SK-N-SH treated with all-trans-retinoic acid at 6 μM for 48 hours (cell line): ENCODE measurements at places on chromosomes 7 and 10.

GRCh38 chr10:12509794-12510100, 160.4 kb downstream of the CAMK1D start:
- no peak for ATAC-seq

- peak; percentile 60 for ATAC-seq
These were observed 12.5 kb upstream of the EBLN1 start for GRCh38 chr10:22230158-22230833.

DNA sequence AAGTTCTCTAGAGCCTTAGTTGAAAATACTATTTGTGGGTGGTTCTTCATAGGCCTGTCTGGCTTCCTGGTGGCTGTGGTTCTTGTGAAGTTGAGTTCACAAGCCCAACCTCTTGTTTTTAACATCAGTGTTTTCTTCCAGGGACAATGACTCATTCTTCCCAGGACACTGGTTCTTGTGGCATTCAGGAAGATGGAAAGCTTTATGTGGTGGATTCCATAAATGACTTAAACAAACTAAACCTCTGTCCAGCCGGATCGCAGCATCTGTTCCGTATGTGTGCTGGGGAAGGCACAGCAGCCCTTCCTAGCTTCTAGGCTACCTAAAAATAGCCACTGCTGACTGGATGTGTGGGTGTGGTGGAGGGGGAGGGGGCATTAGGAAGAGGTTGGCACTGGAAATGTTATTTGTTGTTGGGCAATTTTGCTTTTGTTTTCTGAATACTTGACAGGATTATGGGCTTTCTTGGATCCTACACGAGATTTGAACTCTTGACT, 3.9 kb downstream of the LSMEM1 start:
- ATAC-seq: peak; percentile 50

DNA sequence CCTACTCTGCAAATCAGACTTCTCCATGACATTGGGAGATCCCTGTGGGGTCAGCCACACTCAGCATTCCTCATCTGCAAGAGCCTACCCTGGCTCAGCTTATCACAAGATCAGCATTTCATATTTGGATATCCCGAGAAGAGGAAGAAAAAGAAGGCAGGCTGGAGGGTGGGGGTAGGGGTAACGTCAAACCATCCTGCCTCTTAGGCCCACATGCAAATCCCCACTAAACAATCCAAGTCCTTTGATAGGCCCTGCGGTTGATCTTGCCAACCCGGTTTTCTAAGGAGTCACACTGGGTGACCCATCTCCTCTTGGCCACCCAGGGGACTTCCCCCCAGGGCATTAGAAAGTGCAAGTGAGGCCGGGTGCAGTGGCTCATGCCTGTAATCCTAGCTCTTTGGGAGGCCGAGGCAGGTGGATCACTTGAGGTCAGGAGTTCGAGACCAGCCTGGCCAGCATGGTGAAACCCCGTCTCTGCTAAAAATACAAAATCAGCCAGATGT, 128.0 kb upstream of the CALN1 start:
- no peak for ATAC-seq

- no peak for ATAC-seq
These were observed 69.4 kb upstream of the FZD1 start for GRCh38 chr7:91194841-91195240.

GRCh38 chr7:43646603-43647338, 63.9 kb downstream of the STK17A start:
- ATAC-seq: peak; percentile 12

- ATAC-seq: no peak
These were observed 55.7 kb upstream of the PTER start for GRCh38 chr10:16381083-16381482.

- ATAC-seq: no peak
These were observed 803.6 kb downstream of the SORCS1 start for GRCh38 chr10:106360870-106361269.

GRCh38 chr7:101410743-101411507, 48.2 kb downstream of the COL26A1 start:
- ATAC-seq: peak; percentile 90

DNA sequence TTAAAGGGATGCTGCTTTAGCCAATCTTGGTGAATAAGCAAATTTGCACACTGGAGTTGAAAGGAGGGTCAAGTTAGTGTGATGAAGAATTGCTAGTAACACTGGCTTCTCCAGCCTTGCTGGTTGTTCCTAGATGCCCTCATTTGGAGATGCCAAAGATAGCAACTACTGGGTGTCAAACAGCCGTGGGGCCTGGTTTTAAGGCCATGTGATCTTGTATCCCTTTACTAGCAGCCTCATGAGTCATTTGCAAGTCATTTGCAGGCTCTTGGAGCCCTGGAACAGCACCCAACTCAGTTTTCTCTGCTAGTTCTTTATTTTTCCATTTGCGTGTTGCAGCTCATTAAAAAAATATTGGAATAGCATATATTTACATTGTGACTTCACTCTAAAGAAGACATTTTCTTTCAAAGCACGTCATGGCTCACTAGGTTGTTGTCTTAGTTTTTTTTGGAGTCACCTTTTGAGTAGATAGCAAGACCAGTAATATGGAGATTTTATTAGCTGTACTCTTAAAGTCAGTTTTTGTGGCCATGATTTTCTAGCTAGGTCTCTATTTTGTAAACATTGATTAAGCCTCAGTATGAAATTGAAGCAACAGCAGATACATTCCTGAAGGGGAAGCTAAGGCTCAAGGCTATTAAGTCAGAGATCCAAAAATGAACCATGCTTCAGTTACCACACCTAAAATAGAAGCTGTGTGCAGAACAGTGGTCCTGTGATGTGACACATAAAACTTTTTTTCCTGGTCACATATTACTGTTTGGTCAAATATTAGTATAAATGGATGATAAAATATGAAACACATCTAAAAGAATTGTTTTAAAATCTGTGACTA, 1.3 kb downstream of the LSMEM1 start:
- peak; percentile 75 for ATAC-seq

- ATAC-seq: no peak
These were observed 92.3 kb downstream of the MAGI2 start for GRCh38 chr7:79361214-79361613.

GRCh38 chr7:132877573-132877972, 204.3 kb downstream of the CHCHD3 start:
- peak; percentile 39; the same call in 2 of the 3 replicates for ATAC-seq

- ATAC-seq: peak; percentile 28; the same call in 1 of the 3 replicates
These were observed 33.3 kb upstream of the TM9SF3 start for GRCh38 chr10:96619796-96620773.

- ATAC-seq: no peak
These were observed 6.9 kb upstream of the ELFN1 start for GRCh38 chr7:1663223-1663622.

- ATAC-seq: no peak
These were observed 220.9 kb upstream of the HABP2 start for GRCh38 chr10:113331961-113332360.

DNA sequence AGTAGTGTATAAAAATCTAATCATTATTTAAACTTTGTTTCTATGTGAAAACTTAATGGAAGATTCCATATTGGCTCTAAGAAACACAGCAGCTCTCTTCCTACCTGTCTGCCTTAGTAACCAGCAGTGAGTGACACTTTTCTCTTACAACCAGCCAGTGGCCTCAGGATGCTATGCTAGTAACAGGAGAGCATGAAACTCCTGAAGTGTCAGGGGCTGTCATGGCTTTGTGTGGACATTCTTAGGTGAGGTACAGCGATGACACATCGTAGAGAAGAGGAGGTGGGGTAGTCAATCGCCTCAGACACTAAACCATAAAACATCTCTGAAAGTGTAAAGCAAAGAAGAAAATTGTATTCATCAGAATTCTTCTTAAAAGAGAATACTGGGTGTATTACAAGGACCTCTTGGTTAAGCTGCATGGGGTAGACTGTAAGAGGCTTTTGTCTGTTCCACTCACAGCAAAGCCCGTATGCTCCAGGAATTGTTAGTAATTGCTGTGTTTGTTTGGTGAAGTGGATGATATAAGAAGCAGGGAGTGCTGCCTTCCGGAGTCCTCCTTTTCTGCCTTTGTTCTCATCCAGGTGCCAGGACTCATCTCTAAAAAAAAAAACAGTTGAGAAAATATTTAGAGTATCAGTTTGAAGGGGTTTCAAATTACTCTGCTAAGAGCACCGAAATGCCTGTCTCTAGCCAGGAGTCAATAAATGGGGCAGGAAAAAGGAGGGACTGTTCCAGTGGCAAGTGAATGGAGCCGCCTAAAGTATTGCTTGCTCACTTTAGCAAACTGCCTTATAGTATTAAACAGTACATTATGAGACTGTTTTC, 518.8 kb downstream of the CNTNAP2 start:
- ATAC-seq: no peak

- no peak for ATAC-seq
These were observed 196.5 kb downstream of the PHF14 start for GRCh38 chr7:11170175-11170574.

- ATAC-seq: peak; percentile 5; the same call in 1 of the 3 replicates
These were observed 79.1 kb upstream of the PPIF start for GRCh38 chr10:79268161-79268601.

- no peak for ATAC-seq
These were observed 19.2 kb downstream of the ABCB4 start for GRCh38 chr7:87456247-87456646.

- no peak for ATAC-seq
These were observed 150.2 kb downstream of the VPS50 start for GRCh38 chr7:93382362-93382761.

DNA sequence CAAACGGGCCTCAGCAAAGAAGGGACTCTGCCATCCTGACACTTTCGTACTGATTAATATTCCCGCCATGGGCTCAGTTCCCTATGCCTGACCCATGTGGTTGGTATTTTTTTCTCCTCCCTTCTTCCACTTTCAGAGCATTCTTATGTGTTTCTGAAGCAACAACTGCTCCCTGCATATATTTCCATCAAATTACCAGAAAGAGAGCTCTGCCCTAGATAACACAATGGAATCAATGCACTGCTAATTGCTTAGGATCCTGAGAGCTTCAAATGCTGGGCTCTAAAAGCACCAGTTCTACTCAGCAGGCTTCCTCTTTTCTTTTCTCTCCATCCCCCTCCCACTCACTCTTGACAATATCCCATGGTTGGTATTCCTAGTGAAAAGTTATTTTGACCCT, 5.3 kb downstream of the TECTB start:
- ATAC-seq: no peak

DNA sequence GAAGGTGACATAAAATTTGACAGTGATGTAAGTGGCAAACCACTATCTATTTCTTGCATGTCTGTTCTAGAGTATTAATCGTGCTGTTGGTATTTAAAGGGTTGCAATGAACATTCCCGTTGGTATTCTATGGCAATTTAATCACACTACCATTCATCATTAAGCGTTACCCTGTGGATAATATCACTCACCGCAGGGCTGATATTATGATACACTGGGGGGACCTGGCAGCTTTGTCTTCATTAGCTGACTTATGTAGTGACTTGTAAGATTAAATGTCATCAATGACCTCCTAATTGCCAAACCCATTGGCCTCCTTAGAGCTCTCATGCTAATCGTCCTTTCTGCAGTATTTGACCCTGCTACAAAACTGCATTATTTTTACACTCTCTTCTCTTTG, 624.5 kb upstream of the VSTM2A start:
- ATAC-seq: no peak

GRCh38 chr7:36620166-36620708, 104.1 kb downstream of the AOAH start:
- ATAC-seq: no peak
